ENCODE measurements at places on chromosomes 4 and X.

DNA sequence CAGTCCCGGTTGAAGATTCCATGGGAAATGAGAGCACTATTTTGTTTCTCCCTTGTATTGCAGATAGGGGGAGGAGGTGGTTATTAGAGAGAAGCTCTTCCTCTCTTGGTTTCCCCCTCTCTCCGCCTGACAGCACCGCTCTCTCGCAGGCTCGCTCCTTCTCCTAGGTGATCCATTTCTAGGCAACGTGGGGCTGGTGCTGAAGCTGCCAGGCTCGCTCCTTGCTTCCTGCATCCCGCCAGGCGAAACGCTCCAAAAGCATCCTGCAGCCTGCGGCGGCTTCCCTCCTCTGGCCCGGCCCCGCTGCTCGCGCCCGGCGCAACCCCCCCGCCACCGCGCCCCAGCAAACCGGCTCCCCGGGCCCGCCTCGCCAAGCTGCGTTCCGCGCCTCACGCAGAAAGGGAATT, at the start of gene GRID2:
TSS of gene GRID2 (plus strand) at position 346 of the 407 bp plus-strand sequence.
- no peak for DNase-seq

GRCh38 chrX:68396953-68397352, 36.3 kb downstream of the OPHN1 start:
- DNase-seq, result no peak

GRCh38 chr4:152989554-152989970, 53.4 kb downstream of the FHDC1 start:
- DNase-seq, result no peak

- DNase-seq, result no peak
Observed at GRCh38 chr4:173177232-173177631, 8.6 kb downstream of the GALNT7 start.

GRCh38 chrX:68822641-68823410, 6.0 kb upstream of the EFNB1 start:
- no peak for DNase-seq

Data from stimulated activated CD4-positive, alpha-beta T cell treated with anti-CD3 and anti-CD28 coated beads, Interleukin-4, amount 100 ng/mL, for 4 hours (primary cell).